ENCODE measurements at places on chromosomes 12 and 14.
A peak's percentile ranks its signal among the peaks of the same experiment; 100 is the strongest.

DNA sequence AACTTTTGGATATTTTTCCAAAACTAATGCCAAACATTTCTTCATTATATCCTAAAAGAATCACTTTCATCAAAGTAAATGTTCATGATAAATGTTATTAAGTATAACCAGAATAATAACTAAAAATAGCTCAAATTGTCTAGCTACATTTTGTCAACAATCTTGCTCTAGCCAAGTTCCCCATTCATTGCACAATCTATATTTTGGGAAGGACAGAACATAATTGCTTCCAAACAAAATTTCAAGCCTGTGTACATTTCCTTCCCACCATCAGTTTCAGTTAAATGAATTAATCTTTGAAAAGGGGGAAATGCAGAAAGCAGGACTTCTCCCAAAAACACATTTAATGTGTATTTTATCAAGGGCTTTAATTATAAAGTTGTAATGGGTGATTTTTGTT, 98.0 kb upstream of the PLEKHG7 start:
- DNase-seq, result no peak

DNA sequence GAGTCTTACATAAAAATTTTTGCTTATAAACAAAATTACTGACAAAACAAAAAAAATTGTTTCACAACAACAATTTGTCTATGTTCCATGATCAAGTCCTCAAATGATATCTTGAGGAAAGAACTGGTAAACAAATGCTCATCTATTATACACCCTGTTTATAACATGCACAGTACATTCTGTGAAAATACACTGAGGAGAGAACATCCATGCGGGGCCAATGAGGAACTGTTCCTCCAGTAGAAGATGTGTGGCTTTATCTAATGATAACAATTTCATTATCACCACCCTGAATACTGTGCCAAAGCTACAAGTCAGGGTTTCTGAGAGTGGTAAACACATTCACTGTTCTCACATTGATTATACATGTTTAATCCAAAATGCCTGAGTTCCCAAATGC, 10.8 kb downstream of the MLH3 start:
- DNase-seq, result no peak

- DNase-seq, result no peak
Observed at GRCh38 chr12:40331886-40332285, 107.1 kb downstream of the LRRK2 start.

DNA sequence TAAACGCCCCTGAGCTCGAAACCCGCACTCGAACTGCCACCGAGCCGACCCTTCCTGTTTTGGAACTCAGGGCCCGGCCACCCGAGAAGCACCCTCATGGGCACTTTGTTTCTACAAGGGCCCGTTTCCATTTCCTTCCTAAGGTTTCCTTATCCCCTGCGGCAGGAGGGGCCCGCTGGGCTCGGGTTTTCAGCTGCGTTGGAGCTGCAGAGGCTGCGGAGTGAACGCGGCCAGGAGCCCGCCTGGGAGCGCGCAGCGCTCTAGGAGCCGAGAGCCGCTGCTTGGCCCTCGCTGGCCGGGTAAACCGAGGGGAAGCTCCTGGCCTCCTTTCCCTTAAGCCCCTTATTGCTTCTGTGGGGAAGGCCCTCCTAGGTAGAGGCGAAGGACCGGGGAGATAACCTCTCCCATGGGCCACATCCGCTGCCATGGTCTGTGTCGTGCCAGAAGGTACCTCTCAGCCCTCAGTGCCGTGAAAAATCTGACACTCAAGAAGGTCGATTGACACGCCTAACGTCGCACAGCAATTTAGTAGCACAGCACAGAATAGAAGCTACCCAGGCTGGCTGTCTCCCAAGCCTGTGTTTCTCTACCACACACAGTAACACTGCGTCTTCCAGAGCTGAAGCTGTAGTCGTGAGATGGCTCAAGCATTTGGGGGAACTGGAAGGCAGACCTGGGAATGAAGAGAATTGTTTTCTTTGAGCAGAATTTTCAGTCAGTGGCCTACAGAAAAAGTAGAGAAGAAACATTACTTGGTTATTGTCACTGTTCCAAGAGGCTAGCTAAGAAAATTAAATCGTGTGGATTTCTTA, 12.9 kb upstream of the CALM1 start:
- peak; percentile 83 for DNase-seq

DNA sequence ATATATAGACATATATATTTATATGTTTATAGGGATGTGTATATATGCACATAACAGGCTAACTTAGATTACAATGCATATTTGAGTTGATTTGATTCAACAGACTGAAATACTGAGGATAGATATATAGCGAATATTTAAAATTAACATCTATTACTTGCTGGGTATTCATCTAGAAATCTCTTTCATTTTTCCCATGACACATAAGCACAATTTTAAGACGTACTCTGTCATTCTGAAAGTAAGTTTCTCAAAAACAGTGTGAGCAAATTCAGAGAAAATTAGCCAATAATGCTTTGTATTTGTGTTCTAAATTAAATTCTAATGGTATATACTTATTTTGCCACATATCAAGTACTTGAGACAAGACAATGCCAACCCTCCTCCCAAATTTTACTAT, 907.5 kb upstream of the MDGA2 start:
- DNase-seq, result no peak

DNA sequence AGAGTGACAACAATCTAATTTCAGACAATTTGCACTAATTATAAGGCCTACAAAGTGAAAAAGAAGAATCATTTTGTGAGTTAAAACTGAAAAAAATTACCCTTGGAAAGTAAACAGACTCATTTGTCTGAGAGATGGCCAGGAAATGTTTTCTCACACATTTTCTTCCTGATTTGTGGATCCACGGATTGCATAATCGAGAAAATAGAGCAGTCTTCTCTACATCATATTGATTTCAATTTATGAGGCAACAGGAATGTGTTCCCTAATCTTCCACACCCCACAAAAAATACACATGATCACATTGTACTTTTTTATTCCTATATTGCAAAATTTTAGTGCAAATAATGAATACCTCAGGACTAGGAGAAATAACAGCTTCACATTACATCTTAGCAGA, 160.8 kb downstream of the CCER1 start:
- no peak for DNase-seq

DNA sequence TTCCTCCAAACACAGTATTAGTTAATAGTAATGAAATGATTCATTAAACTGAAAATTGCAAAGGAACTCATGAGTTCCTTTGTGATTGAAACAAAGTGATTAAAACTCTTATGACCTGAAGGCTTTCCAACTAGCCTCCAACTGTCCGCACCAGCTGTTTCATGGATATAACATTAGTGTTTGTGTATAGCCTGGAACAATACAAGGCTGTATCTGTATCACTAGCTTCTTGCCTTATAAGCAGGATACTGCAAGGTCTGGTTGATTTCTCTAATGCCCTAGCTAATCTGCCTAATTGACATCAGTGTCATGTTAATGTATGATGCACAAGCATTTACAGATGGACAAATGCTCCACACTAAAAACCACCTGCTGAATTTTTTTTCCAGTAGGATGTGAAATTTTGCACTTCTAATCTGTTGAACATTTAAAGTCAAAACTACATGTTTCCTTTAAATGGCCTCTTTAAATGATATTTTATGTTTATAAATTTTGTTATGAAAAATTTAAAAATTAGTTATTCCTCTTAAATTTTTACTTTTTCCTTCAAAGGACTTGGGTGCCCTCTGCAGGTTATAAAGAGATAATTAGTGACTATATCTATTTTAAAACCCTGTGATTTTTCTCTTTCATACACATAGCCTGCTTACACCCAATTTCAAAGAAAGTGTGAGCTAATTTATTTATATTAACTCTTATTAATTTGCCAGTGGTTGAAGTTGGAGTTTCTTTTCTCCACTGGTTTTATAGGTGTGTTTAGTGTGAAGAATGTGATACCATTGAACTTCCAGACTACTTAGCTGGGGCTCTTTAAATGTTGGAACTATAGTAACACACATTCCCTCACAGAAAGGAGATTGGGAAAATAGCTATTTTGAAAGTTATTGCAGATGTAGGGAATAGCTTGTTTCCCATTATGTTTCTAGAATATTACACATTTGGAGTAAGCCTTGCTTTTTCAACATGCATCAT, 25.4 kb downstream of the AP5M1 start:
- DNase-seq, result no peak

DNA sequence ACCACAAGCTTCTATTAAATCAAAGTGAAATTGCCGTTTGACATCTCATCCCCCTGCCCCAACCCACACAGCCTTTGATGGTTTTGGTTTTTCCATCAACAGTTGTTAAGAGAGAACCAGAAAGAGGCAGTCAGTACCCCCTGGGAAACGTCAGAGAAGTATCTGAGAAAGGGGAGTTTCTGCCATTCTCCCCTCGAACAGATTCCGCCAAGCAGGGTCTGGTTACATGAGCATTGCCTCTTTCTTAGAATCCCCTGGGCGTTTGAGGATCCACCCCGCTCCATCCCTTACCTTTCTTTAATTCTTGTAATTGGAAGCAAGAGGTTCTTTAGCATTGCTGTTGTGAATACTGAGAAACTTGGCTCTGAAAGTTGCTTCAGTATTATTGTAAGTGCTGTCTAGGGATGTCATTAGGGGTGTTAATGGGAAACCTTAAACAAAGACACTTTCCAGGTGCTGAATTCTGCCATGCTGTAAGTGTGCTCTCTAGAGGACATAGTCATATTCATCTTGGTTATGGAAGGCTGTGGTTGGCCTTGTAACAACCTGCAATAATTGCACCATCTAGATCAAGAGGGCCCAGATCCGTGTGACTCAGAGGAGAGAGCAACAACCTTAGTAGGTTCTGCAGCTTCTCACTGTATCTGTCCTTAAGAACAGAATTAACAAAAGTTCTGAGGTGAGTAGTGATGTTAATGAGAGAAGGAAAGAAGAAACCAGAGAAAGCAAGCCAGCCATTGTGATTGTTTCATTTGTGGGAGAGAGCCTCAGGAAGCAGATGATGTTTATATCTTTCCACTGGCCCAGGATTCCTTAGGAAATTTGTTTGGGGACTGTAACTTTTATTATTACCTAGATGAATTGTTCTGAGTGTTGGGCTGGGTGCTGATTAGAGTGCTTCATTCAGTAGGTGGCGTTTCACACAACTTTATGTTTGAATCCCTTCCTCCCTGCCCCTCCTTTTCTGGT, 9.0 kb downstream of the TMBIM6 start:
- DNase-seq, result peak; percentile 55

DNA sequence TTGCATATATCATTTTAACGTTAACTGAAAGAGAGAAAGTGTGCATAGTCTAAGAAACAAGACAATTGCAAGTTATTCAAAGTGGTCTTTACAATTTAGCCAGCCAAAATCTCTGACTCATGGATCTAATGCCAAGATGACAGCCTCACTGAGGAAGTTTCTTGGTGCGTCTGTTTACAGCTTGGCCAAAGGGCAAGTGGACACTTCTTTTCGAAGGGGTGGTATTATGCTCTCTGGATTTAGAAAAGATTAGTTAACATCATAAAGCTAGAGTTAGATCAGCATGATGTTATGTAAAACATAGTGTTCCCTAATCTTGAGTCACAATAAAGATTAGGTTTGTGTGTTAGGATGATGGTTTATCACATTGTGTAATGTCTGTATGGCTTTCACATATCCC, 51.5 kb upstream of the SLC2A13 start:
- DNase-seq, result no peak

DNA sequence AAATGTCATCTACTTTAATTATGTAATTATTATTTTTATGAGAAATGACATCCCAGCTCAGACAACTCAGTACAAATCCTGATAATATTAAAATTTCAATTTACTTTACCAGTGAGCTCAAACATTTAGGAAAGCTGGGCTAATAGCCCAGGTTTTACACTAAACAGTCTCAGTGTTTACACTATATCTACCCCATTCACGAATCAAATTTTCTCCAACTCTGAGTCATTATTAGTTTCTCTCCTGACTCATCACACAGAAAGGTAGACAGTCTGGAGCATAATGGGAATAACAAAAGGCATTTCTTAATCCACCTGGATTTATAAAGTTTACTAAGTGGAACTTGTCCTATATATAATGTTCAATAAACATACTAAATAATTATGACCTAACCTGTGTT, 5.7 kb downstream of the PAWR start:
- DNase-seq, result no peak

DNA sequence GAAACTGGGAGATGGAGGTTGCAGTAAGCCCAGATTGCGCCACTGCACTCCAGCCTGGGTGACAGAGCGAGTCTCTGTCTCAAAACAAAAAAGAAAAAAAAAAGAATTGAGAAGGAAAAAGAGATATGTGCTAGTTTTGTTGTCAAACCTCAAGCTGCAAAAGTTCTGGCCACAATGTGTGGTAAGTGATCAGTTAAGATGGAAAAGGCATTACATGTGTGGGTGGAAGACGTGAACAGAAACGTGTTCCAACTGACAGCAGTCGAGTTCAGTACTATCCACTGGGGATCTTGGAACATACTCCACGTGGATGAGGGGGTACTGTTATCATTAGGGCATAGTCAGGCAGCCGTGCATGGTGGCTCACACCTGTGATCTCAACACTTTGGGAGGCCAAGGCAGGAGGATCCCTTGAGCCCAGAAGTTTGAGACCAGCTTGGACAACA, 17.3 kb downstream of the GPR68 start:
- DNase-seq, result no peak

DNA sequence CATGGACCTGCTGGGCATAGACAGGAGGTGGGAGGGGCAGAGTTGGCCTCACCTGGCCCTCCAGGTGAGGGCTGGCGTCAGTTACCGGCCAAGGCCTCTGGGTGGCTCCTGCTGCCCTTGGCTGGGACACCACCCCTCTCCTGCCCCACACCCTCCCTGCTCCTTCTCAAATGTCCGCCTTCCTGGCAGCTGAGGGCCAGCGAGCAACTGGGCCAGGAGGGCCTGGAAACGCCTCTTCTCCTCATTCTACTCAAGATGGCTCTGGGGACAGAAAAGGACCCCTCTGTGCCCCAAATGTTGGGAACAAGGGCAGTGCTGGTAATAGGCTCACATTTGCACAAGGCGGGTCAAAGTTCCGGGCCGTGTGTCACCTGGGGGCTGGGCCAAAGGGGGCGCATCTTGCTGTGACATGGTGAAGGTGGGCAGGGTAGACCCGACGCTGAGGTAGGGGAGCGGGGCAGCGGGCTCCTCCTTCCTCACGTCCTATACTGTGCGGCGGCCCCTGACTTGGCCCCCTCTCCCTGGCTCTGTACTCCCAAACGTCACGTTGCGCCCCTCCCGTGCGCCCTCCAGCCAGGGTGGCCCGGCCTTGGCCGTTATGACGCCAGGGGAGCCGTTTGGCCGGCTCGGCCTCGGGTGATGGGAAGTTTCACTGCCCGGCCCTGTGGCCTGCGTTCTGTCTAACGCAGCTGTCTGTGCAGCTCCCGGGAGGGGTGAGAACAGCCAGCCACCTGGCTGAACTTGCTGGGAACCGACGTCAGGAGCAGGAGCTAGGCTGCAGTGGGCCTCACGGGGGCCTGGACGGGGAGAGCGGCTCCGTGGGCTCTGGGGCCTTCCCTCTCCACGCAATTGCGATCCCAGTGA, 18.0 kb upstream of the DLK1 start:
- no peak for DNase-seq

GRCh38 chr14:76780360-76780759, 19.1 kb downstream of the VASH1 start:
- DNase-seq, result no peak

All from naive thymus-derived CD8-positive, alpha-beta T cell (primary cell).